ENCODE measurements at places on chromosomes 6 and 20.
A peak's percentile ranks its signal among the peaks of the same experiment; 100 is the strongest.

DNA sequence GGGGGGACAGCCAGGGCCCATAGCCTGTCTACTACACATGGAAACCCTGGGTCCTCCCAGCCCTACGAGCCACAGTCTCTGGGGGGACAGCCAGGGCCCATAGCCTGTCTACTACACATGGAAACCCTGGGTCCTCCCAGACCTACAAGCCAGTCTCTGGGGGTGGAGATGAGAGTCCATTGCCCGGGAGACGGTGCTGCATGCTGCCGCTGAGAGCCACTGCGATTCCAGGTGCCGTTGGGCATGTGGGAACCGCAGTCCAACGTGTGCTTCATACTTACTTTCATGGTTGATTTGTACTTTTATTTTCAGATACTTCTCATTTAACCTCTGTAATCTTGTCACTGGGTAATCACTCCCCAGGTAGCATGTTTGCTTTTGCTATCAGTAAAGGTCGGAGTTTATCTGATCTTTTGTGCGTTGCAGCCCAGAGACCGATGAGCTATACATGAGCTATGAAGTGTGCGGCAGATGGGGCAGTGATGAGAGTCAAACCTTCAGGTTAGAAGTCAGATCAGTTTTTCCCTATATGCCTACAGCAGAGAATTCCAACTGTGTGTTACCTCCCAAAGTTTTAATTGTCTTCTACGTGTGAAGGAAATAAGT is 58.2 kb downstream of the SMOC2 start:
- DNase-seq, result no peak

DNA sequence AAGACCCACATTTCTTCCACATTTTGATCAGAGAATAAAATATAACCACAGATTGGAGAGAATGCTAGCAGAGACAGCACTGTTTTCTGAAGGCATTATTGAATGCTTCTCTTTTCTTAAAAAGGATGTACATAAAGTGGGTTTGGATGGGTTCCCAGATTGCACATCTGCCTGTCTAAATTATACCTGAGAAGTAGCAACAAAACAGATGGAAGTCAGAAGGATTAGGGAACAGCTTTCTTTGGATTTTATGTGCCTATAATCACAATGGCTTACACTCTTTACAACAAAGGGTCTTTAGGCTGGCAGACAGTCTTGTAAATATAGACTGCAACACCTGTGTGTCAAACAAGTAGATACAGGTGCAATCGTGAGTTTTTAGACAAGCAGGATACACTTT is 622.2 kb upstream of the MANEA start:
- no peak for DNase-seq

DNA sequence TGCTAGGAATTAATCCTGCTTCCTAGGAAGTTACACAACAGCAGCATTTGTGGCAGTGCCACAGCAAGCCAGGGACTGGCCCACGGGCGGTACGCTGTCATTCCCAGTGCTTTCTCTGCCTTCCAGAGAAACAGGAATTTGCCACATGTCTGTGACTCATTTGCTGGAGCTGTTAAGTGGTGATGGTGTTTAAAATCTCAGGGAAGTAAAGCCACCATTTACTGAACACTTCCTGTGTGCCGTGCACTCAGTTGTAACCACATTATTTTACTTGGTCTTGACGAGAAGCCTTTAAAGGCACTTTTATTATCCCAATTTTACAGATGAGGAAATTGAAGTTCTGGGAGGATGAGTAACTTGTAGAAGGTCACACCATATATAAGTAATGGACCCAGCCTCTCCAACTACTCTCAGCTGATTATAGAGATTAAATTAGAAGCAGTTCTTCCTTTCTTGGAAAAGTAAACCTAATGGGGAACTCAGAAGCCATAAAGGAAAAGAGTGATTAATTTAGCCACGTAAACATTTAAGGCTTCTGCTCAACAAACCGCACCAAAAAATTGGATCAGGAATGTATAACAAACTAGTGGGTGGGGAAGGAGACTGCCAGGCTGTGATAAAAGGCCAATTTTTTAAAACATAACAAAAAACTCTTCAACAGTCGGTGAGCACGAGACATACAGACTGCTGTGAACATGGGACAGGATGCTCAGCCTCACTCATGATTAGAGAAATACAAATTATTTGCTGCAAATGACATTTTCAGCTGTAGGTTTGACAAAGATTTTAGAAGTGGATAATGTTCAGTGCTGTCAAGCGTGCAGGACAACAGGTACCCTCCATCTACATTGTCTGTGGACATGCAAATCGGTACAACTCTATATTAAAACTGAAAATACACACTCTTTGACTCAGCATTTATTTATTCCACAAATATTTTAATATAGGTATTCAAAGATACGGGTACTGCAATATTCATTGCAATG is 311.2 kb downstream of the NRN1 start:
- DNase-seq, result peak; percentile 35

GRCh38 chr20:36493051-36493800 is 48.1 kb upstream of the MYL9 start:
- no peak for DNase-seq

DNA sequence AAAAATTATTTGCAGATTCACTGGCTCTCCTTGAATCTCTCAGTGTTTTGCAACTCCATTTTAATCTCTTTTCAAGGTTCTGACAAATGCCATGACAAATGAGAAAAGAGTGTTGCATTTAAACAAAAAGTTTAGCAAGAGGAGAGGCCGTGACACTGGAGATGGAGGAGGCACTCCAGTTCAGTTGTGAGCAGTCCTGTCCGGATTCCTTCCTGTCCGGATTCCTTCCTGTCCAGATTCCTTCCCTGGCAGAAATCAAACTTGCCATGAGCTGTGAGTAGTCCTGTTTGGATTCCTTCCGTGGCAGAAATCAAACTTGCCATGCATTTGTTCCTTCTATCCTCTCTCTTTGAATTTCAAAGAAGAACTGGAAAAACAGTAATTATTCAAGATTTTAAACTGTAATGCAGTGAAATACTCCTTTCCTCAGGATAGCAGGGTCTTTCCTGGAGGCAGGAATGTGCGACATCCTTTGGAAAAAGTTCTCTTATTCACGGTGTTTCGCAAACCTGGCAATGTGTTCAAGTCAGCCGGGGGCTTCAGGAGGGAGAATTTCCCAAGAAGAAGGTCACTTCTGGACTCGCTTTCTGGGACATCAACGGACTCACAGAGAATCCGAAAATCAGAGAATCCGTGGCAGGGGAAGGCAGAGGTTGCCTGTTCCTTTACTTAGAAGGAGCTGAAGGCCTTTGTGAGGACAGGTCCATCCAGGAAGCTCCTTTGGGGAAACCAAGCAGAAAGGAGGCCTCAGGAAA is 48.7 kb upstream of the DACT2 start:
- no peak for DNase-seq

GRCh38 chr6:36364669-36365479 is 22.6 kb downstream of the ETV7 start:
- no peak for DNase-seq
